ENCODE measurements at places on chromosomes 2 and 18.

- DNase-seq: no peak
Measured at GRCh38 chr2:4049463-4049862, 346.1 kb downstream of the DCDC2C start.

DNA sequence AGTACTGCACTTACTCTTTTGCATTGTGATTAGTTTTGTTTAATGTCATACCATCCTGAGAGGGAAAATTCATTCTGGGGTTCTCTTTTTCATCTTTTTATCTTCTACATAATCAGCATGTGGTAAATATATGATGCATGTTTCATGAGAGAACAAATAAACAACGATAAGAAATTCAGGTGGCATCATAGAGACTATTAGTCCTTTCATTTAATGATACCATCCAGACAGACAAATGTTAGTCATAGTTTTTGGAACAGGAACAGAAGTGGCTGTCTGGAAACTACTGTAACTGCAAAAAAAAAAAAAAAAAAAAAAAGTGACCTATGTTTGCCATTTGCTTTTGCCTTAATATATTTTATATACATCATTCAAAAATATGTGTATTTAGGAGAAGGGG lies 761.0 kb downstream of the EPHA4 start:
- no peak for DNase-seq

DNA sequence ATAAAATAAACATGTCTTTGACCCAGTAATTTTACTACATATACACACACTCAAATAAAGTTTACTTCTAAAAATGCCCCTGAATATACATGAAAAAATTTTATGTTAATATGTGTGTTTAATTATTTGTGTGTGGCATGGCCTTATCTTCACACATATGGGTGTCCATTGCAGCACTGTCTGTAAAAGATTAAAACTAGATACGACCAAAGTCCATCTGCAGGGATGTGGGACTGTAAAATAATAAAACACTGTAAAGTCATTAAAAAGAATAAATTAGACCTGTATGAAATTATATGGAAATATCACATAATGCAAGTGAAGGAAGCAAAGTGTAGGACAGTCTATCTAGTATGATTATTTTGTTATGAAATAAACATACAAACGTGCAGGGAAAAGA lies 337.3 kb downstream of the RND3 start:
- no peak for DNase-seq

GRCh38 chr2:71282493-71282892 lies 49.1 kb upstream of the ZNF638 start:
- no peak for DNase-seq

DNA sequence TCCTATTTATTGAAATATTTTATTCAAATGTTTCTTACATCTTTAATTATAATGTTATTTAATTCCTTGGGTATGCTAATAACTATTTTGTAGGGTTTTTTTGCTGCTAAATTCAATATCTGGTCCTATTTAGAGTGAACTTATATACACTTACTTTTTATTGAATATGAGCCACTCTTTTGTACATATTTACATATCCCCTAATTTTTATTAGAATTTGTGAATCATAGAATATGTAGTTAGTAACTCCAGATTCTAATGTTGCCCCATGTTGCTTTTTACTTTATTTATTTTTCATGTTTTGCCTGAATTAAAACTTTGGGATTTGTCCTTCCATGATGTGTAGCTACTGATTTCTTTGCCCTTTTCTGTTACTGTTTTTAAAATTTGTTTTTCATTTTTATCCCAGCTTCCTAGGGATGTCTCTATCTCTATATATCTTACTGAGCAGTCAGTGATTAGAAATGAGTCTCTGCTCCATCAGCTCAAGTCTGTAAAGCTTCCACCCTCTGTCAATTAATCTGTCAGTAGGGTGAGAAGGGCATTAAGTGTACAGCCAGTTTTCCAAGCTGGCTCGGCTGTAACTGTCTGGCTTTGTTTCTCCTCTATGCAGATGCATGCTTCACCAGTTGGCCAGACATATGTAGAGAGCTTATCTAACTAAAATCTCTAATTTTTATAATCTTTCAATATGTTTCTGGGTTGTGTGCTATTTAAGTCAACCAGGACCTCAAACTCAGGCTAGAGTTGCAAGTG lies 256.9 kb downstream of the CDH19 start:
- DNase-seq: no peak

GRCh38 chr2:235458839-235459273 lies 35.0 kb upstream of the AGAP1 start:
- no peak for DNase-seq

DNA sequence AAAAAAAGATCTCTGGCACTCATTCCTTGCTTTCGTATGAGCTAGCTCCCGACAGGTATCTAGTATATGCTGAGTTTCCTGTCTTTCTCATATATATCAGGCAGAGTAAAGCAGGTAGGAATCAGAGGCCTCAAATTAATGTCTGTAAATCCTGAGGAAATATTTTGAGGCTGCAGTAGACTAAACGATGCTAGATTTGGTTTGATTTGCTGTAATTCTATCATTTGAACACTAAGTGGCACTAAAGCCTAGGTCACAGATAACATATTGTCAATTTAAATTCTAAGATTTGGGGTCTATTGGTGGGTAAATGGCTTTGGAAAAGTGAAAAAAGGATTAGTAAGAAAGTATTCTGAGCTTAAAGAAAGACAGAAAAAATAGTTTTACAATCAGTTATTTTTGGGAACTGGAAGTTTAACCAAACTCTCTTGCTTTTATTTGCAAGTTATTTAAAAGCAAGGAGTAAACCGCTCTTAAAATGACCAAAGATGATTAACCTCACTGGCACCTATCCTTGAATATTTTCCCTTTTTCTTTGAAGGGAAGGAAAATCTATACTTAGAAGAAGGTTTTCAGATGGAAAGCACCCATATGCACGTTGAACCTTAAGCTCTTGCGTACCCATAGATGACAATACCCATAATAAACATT lies 37.6 kb upstream of the SLC4A10 start:
- DNase-seq: no peak

- no peak for DNase-seq
Measured at GRCh38 chr2:74253306-74253970, 55.0 kb downstream of the MTHFD2 start.

GRCh38 chr2:86285981-86286380 lies 51.4 kb downstream of the REEP1 start:
- no peak for DNase-seq

DNA sequence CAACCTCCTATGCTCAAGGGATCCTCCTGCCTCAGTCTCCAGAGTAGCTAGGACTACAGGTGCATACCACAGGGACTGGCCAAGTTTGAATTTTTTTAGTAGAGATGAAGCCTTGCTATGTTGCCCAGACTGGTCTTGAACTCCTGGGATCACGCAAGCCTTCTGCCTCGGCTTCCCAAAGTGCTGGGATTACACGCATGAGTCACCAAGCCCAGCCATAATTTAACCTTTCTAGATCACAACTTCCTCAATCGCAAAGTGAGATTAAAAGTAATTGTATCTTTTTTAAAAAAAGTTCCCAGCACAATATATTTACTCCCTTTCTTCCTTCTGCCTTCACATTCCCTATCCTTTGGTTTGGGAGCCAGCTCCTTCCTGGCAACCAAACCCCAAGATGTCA lies 5.8 kb upstream of the PPP1CB start:
- DNase-seq: no peak

DNA sequence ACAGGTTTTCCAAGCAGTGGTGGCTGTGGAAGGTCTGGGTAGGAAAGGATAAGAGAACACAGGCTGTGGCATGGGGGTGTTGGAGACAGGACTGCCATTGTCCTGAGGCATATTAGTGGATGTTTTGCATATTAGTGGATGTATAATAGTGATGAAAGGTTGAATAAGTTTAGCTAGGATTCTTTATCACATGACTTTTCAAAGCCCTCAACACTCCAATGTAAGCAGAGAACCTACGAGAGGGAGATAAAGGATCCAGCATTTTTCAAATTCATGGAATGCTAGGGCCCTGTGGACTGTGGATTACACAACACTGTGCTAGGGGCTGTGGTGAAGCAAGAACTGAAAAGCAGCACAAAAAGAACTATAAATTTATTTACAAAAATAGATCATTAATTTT lies 63.2 kb downstream of the POLE4 start:
- no peak for DNase-seq

GRCh38 chr2:238128534-238129001 lies 9.9 kb upstream of the KLHL30 start:
- DNase-seq: no peak

DNA sequence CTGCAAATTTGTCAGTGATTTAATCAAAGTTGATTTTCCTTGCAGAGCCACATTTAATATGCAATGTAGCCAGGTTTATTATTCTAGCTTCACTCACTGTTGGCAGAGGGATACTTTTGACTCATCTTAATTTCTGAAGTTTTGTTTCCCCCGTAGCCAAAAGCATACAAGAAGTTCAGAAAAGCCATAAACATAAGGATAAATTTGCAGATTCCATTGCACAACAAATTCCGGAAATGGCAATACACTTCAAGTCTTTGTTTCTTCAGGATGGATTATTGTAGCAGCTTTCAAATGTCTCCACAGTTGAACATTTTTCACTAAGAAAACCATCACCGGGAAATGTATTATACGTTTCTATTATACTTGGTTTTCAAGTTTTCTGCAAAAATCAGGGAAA lies 88.0 kb upstream of the ZCCHC2 start:
- no peak for DNase-seq

- DNase-seq: no peak
Measured at GRCh38 chr2:38080346-38080745, 4.4 kb upstream of the CYP1B1 start.

DNA sequence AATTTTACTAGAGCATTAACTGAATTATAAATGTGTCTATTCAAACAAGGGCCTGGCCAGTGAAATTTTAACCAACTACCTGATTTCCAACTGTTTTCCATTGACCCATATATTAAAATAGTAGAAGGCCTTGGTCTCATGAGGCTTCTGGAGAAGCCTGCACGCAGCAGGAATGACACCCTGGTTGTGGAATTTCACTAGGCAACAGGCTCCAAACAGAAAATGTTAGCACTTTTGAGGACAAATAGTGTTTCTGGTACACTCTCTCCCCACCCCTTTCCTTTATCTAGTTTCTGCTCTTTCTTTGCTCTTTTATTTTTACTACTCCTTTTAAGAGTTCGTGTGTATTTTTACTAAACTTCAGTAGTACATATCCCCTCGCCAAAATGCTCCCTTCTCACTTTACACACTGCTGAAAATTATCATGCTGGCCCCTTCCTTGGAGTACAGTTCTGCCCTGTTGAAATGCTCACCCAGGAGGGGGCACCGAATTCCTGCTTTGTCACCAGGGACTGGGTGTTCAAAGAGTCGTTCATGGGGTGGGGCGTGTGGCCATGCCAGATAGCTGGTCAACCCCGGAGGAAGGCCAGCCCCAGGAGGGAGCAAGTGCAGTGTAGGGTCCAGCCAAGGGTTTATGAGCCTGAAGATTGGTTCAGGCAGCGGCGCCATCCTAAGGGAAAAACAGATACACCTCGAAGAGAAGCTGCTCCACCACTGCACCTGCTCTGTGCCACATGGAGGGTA lies 22.1 kb upstream of the COL6A3 start:
- peak; percentile 37 for DNase-seq

DNA sequence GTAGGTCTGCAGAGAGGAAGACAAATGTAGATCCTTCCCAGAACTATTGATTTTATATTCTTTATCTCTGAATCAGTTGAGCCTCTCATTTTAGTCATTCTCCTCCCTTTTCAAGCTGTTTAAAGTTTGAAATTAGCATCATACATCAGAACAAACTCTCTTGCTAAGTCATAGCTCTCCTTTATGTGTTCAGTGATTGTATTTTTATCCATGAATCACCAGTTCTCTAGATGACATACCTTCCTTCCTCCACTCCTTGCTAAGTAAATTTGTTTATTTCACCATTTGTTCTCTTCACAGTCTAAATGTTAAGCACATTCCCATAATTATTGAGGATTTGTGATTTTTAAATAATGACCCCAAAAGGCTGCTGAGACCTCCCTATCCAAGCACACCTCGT lies 63.5 kb upstream of the RAPGEF4 start:
- no peak for DNase-seq

GRCh38 chr2:139773720-139774277 lies 993.6 kb upstream of the NXPH2 start:
- DNase-seq: no peak

DNA sequence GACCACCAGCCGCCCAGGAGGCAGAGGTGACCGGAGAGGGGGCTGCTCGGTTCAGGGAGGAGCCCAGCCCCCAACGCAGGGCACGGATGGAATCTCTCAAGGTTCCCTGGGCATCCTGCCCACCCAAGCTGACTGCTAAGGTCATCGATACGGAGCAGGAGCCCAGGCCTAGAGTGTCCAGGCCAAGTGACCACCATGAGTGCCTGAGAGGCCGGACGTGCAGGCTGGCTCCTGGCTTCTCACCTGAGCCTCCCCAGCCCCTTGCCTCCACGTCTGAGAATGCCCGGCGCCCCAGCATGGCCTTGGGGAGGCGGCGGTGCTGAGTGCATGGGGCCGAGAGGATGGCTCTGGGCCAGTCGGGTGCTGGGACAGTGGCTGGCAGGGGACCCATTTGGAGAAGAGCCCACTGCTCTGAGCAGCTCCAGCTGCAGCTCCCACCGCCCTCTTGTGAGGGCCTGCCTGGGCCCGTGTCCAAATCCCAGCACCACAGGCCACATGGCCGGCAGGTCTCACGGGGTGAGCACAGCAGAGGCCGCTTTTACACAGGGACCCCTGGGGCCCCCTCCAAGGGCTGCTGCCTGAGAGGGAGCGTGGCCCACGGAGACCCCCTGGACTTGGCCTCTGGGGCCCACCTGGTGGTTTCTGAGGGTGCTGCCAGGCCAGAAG lies 102.8 kb upstream of the CTDP1 start:
- DNase-seq: no peak

GRCh38 chr2:232441147-232441651 lies 14.8 kb upstream of the ALPI start:
- no peak for DNase-seq

DNA sequence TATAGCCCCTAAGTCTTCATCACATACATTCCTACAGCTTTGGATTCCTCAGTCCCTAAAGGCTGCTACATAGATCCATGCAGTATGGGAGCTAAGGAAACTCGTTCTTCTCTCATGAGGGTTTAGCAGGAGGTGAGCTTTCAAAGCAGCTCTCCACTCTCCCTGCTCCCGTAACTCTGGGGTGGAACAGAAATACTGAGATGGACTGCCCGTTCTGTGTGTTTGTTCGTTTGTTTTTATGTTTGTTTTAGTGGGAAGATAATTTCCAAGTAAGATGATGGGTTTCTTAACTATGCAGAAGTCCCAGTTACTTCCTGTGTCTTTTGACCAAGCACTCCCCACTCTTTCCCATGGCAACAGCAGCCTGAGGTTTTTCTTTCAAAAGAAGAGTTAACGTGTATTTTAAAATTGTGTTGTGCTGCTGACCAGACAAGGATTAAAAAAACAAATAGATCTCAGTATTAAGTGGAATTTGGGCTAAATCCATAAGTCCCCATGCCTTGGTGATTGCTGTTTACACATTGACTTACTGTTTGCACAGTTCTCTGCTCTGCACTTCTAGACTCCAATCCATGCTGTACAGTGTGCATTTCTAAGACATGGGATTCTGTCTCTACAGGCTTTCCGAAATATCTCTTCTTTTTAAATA lies 156.4 kb upstream of the SH3BP4 start:
- no peak for DNase-seq
